ENCODE measurements at places on chromosomes 1 and 21.

DNA sequence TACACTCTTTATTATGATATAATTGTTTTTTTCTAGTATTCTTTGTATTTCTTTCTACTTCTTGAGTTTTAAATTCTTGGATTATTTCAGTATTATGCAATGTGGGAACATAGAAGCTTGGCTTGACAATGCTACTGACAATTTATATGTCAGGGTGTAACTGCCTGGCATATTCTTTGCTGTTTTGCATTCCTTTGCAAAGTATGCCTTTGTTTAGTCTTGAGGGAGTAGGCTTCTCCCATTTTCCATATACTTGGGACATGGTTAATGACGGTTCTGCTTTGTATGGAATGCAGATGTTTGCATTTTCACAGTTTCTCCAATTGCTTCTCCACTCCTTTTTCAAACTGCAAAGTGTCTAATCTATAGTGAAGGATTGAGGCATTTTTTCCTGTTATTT is 109.8 kb downstream of the HMCN1 start:
- DNase-seq: no peak

DNA sequence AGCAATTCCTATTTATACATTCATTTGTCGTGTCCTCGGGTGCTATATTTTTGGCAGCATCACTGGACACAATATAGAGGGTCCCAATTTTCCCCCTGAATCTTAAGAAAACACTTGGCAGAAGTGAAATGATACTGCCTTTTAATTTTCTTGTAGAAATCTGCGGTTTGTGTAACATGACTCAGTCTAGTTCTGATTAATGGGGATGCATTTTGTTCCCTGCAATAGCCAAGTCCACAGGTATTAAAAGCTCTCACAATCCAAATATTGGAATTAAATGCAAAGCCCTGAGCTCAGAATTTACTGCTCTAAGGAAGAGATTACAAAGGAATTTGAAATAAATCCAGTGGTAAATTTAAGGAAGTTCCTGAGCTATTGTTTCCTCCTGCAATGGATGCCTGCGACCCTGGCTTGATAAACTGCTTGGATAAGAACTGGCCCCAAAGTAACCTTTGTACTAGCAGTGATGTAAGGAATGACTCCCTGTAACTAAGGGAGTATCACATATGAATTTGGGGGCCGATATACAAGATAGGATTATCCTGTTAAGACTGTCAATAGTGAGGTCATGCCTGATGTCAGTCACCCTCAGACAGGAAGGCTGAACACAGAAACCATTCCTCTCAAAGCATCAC is 349.7 kb upstream of the C1orf87 start:
- DNase-seq: no peak

DNA sequence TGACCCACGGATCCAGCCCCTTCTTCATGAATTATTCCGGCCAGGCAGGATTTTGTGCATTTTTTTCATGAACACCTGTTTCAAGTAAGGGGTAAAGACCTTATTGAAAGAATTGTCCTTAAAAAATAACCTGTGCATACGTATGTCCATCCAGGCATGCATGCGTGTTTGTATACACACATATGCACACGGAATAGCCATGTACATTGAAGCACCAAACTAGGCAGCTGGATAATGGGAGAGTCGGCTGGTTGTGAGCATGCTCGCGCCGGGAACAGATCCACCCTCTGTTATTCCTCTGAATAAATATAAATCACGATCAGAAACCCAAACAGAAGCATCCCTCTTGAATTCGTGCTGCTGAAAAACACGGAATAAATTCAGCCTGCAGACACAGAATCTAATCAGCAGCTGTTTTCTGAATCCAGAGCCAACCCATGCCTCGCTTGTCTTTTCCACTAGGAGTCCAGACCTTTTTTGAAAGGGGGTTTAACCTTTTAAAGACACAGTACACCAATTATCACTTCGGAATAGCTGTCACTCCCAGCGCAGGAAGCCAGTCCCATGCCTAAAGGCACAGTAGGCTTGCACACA is at the start of gene HIVEP3:
Gene HIVEP3, minus strand, starts transcription at position 473 of the 594 bp plus-strand sequence.
- DNase-seq: no peak

- peak; percentile 45 for DNase-seq
These were observed 14.4 kb upstream of the CD101 start for GRCh38 chr1:116987256-116987555.

GRCh38 chr1:228013131-228013934 is 6.5 kb downstream of the WNT3A start:
- no peak for DNase-seq

GRCh38 chr1:154157520-154158306 is 2.8 kb upstream of the NUP210L start:
- DNase-seq: peak; percentile 23

DNA sequence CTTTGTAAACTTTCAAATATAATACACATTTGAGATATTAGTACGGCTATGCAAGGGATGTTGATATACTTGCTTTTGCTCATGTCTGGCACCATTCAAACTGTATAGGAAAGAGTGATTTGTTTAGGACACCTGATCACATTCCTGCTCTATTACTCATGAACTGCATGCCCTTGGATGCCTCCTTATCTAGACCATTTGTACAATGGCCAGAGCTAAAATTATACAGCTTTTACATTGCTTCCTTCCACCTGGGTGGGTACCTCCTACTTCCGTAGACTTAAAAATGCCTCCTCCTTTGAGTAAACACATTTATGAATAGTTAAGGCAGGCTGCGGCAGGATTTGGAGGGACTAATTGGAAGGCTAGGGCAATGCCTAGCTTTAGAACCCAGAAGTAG is 85.4 kb upstream of the PBX1 start:
- DNase-seq: no peak

GRCh38 chr1:198686069-198686728 is 47.4 kb downstream of the PTPRC start:
- no peak for DNase-seq

GRCh38 chr21:45029948-45030681 is 44.3 kb upstream of the ADARB1 start:
- DNase-seq: no peak

DNA sequence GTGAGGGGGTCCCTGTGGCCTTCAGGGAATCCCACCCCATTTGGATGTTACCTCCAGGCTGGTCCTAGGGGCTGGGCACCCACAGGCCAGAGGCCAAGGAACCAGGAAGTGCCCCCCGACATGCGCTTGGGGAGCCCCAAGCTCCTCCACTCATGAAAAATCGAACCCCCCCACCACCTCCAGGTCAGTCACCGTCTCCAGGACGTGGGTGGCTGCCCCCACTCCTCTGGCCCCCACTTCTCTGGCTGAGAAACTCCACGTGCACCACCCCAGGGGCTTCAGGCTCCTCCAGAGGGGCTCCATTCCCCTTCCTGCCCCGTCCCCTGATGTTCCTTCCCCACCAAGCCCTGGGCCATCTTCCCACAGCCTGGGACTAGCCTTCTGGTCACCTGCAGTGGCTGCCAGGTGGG is 30.5 kb upstream of the POFUT2 start:
- no peak for DNase-seq

DNA sequence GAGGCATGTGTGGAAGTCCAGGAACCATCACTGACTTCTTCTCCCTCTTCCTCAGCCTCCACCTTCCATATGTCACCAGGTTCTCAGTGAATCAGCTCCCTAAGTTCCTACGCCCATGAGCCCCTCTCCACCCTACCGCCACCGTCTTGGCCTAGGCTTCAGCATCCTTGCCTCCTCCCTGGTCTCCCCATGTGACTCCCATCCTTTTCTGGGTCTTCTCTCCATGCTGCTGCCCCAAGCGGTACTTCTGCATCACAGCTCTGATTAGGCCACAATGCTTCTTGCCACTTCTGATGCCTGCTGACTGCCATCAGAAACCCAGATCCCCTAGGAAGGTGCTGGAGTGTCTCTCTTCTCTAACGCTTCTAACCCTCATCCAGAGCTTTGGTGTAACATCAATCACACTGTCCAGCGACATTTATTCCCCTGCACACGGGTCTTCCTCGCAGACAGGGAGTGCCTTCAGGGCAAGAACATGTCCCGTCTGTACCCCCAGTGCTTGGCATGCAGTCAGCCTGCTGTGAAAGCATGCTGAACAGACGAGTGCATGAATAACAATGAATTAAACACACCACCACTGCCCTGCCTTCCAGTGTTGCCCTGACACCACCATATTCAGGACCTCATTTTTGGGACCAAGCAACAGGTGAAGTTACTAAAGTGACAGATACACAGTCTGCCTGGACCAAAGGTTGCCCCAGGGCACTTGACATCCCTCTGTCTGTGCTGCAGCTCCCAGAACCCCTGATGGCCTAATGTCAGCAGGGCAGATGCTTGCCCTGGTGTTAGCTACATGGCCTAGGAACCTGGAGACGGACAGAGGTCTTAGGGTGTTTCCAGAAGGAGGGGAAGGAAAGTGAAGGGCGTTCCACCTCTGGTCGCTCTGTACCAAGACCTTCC is 158.7 kb upstream of the EDN2 start:
- no peak for DNase-seq

- DNase-seq: no peak
These were observed 108.4 kb downstream of the ERG start for GRCh38 chr21:38389896-38390295.

DNA sequence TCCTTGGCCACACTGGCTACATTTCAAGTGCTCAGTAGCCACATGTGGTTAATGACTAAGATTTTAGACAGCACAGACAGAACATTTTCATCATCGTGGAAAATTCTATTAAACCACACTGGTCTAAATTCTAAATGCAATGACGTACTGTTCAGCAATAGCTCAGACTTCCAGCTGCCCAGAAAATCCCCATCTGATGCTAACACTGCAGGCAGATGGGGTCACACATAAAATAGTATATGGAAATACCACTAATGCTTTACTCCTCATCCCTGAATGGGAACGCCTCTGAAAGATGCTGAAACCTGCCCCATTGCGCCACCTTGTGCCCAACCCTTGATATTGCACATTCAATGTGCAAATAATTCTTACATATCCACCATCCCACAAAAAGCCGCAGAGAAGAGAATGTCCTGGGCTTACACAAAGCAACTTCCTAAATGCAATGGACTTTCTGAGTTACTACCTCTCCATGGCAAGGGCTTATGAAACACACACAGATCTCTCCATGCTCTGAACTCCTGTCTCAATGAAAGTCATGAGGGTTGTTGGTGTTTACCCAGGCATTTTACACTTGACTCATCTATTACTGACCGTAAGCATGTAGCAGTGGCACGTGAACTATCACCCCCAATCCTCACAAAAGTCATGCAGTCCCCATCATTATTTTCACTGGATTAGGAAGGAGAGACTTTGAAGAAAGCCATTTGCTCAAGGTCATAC is 20.3 kb upstream of the SLC5A9 start:
- DNase-seq: no peak

DNA sequence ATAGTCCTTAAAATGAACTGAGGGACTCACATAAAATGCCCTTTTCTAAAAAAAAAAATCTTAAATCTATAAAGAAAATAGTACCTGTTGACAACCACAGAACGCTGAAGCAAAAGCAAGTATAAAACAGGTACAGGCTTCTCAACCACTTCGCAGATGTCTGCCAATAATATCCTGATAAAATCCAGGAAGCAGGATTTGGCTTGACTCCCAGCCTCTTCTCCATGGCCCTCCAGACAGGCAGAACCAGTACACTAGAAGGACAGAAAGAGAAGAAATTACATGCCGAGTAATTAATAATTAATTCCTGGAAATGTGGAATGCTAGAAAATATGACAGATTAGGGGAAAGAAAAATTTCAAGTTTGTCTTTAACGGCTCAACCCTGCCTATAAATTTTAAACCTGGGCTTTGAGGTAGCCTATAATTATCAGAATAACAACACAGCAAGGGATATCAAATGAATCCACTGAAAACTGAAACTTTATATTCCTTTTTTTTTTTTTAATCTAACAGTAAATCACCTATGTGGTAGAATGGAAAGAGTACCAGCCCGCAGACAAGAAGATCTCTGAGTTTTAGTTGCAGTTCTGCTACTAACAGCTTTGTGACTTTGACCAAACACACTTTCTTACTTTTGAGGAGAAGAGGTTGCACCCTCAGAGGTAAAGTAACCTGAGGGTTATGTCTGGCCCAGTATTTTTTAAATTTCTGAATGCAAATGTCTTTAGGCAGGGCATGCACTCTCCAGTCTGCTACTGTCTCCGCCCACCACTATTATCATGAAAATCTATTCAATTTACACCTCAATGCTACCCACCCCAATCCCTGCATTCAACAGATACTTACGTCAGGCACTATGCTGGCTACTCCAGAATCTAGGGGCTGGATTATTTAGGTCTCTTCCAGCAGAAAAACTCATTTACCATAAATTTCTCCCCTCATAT is 2.7 kb downstream of the KIAA0319L start:
- no peak for DNase-seq

DNA sequence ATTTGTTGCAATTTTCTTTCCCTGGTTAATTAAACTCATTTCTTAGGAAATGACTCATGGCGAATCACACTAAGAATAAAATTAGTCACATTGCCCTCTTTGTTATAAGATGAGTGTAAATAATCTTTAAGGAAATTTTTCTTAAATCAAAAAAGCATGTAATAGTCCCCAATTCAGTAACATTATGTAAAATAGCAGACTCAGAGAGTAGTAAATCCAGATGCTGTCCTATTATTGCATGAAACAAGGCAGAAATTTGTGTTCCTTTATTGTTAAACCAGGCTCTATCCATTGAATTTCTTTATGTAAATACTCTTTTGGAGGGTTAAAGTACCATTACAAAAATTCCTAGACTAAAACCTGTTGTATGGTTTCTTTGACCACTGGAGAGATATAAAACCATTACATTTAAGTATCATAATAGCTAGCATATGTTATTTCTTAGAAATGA is 154.5 kb upstream of the C1orf87 start:
- no peak for DNase-seq

- DNase-seq: no peak
These were observed 6.9 kb upstream of the A3GALT2 start for GRCh38 chr1:33327587-33328325.

GRCh38 chr1:9399510-9400424 is 107.1 kb downstream of the SPSB1 start:
- DNase-seq: no peak

DNA sequence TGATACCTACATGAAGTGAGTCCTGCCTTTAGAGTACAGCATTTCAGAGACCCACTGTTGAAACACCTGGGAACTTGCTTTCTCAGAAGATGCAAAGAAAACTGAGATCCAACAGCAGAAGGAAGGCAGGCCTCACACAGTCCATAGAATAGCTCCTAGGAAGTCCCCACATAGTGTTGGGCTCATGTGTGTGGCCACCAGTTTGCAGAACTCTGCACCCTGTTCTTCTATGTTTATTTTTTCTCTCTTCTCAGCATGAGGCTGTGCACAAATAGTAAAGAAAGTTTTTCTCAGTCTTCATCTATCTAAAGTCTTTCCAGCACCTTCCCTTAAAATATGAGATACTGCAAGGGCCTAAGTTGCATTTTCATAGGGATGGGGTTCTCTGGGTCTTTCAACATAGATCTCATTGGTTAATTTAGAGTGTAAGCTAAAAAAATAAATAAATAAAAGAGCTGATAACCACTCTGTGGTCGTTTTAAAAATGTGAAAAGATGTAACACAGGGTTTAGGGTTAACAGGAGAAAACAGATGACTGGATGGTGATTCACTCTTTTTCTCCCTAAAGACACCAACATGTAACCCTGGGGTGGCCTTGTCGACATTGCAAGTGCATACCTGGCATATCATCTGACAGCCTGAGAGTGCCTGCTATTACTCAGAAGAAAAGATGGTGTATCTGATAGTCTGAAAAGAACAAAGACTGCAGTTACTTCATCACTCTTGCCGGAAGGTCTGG is 94.6 kb downstream of the ZC3H11B start:
- DNase-seq: no peak

Measured in T-helper 1 cell (primary cell).